T1000 (cell line): ENCODE measurements at places on chromosomes 1 and 21.

DNA sequence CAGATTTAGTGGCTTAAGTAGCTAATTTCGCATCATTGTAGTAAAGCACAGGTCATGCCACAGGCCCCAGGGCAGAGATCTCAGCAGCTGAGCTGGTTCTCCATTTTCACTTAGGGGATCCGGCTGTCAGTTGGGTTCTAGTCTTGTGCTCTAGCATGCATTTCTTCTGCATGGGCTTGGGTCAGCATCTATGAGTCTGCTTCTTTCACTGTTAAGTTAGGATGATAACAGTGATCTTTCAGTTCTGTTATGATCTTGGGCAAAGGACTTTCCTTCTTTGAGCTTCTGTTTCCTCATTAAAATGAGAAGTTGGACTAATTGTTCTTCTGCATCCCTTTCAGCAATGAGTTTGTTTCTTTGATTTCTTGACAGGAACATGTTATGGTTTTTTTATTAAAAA, 123.6 kb upstream of the DNAH14 start:
- no peak for DNase-seq

- no peak for DNase-seq
Measured at GRCh38 chr1:43414634-43415223, 25.0 kb downstream of the SZT2 start.

- no peak for DNase-seq
Measured at GRCh38 chr1:77797991-77798390, 18.5 kb downstream of the MIGA1 start.

DNA sequence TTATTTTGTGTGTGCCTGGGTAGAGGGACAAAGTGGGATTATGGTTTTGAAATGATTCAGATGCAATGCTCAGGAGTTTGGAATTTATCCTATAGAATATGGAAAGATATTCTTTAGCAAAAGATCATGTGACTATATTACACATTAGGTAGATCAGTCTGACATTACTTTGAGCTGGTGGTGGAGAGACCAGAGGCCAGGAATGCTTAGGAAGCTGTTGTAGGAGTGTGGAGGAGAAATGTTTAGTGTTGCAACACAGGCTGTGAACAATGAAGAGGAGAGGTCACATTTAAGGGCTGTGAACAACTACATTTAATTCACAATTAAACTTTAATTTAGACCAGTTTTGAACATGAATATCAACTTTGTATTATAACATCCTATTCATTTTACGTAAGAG, 45.3 kb upstream of the PODN start:
- DNase-seq = no peak

GRCh38 chr1:230971771-230972170, 6.9 kb downstream of the TTC13 start:
- DNase-seq = no peak

DNA sequence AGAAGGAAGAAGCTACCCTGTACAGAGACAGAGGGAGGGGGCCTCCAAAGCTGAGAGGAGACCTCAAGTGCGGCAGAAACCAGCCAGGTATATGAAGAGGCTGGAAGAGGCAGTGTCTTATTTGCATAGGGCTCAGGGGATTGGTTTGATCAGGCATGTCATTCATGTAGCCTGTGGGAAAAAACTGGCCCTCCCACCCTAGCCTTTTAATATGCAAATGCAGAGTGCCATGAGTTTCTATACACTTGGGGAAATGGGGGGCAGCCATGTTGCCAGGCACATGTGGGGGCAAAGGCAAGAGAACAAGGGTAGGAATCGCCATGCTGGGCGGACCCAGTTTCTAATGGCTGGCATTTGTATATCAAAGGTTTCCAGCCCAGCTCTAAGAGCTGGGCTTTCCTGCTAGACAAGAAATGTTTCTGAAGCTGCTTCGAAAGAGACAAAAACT, 172.7 kb downstream of the RASAL2 start:
- DNase-seq = no peak

GRCh38 chr21:46202592-46203202, 18.4 kb upstream of the SPATC1L start:
- no peak for DNase-seq
